ENCODE measurements at places on chromosomes 7 and 10. TPM values are rescaled to one million over a fixed set of nuclear protein-coding genes. Genes with fewer than 3 reads are reported as not detected.
A peak's percentile ranks its signal among the peaks of the same experiment; 100 is the strongest.

DNA sequence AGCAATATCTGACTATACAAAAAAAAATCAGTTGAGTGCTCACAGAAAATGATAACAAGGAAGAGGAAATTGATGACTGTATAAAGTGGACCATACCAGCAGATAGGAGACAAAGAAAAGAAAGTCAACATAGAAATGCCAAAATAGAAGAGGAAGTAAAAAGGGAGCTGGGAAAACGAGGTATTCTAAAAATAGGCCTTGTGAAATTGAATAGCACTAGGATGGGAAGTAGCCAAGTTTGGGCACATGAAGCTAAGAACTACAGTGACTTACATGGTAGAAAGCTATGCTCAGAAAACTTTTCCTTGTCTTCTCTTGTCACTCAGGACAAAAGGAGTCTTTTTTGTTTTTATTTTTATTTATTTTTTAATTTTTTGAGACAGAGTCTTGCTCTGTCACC is 76.2 kb upstream of the APBB1IP start:
- no peak for DNase-seq
- H3K4me1 ChIP-seq, result no peaks in the 10 kb centered on the region
- no peak overlapping the region for H3K27ac ChIP-seq
- no peaks in the 10 kb centered on the region for H3K27me3 ChIP-seq
- no peaks in the 10 kb centered on the region for H3K36me3 ChIP-seq

DNA sequence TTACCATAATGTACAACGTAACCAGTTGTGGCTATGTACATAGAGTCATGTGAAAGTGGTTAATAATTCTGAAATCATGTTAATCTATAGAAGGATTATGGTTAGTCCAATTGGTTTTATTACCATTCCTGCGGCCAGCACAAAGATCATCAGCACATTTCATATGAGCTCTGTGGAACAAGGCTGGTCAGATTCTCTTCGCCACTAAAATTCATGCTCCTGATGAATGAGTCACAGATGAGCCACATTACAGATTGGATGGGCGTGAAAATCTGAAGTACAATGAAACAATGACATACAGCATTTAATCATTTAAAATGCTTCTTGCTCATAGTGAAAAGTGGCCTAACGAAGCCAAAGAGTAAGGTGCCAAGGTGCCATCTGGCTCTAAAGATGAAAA is 716.2 kb upstream of the PHF14 start:
- H3K27ac ChIP-seq, result no peak overlapping the region
- no peaks in the 10 kb centered on the region for H3K4me1 ChIP-seq
- no peaks in the 10 kb centered on the region for H3K27me3 ChIP-seq

DNA sequence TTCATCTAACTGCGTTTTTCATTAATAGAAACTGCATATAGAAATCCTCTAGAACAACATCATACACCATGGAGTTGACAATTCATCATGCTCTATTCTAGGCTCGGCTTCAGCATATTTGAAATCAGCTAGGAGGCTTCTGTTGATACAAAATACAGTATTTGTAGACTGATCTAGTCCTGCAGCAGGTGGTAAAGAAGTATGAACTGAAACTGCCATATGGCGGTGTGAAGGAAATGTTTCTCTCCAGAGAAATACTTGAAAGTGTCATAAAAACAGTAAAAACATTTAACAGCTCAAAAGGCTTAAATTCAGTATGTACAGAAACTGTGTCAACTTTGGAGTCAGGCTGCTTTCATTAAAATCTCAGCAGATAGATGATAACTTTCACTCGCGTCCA is 32.0 kb upstream of the MYO3A start:
- H3K27me3 ChIP-seq, result no peaks in the 10 kb centered on the region
- no peak for DNase-seq
- no peaks in the 10 kb centered on the region for H3K36me3 ChIP-seq
- no peaks in the 10 kb centered on the region for H3K4me1 ChIP-seq

GRCh38 chr7:22420973-22421635 is 64.2 kb upstream of the RAPGEF5 start:
- no peaks in the 10 kb centered on the region for H3K36me3 ChIP-seq
- H3K27me3 ChIP-seq, result no peaks in the 10 kb centered on the region
- DNase-seq, result no peak
- no peak overlapping the region for H3K27ac ChIP-seq
- peaks cover 11% of the 10 kb centered on the region for H3K4me1 ChIP-seq
- H3K4me3 ChIP-seq, result no peak overlapping the region

DNA sequence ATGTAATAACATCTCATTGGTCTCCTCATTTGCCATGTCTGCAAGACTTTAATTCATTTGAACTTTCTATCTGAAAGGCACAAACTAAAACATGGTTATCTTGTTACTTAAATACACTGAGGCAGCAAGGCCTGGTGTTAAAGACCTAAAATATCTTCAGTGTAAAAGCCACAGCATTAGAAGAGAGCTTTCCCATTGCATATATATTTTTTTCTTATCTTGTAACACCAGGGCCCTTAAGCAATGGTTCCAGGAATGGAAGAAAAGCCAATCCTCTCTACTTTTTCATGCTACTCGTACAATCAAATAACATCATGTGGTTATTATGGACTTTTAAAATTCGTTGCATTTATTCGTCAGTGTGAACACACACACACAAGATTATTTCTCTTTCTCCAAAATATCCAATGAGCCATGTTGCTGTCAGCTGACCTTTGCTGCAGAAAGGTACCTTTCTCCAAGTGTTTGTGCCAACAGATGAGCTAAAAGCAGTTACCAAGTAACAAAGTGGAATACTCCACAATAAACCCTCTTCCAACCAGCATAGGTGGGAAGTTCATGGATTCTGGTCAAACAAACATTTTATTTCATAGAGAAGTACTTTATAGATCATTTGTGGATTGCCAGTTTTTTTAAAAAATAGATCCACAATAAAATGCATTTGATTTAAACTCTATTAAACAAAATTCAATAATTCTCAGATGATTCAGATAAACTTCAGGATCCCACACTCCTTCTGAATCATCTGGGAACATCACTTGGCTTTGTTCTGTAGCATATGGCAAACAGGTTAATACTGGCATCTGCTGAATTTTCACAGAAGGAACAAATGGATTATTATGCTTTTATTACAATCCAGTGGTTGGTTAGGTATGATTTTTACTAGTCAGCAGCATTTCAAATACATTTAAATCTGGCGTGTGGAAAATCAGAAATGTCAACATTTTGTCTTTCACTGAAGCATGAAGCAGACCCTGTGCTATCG is 63.3 kb upstream of the AGBL3 start:
- DNase-seq, result no peak
- H3K4me3 ChIP-seq, result no peak overlapping the region
- H3K27ac ChIP-seq, result no peak overlapping the region
- no peaks in the 10 kb centered on the region for H3K27me3 ChIP-seq
- no peaks in the 10 kb centered on the region for H3K4me1 ChIP-seq
- H3K36me3 ChIP-seq, result no peaks in the 10 kb centered on the region

GRCh38 chr10:17210361-17210760 is 8.9 kb upstream of the TRDMT1 start:
- H3K27me3 ChIP-seq, result no peaks in the 10 kb centered on the region
- H3K27ac ChIP-seq, result no peak overlapping the region
- H3K4me1 ChIP-seq, result no peaks in the 10 kb centered on the region
- DNase-seq, result no peak

- no peaks in the 10 kb centered on the region for H3K4me1 ChIP-seq
- no peak overlapping the region for H3K4me3 ChIP-seq
- no peak overlapping the region for H3K27ac ChIP-seq
- no peaks in the 10 kb centered on the region for H3K36me3 ChIP-seq
Measured at GRCh38 chr10:96609510-96609909, 22.7 kb upstream of the TM9SF3 start.

DNA sequence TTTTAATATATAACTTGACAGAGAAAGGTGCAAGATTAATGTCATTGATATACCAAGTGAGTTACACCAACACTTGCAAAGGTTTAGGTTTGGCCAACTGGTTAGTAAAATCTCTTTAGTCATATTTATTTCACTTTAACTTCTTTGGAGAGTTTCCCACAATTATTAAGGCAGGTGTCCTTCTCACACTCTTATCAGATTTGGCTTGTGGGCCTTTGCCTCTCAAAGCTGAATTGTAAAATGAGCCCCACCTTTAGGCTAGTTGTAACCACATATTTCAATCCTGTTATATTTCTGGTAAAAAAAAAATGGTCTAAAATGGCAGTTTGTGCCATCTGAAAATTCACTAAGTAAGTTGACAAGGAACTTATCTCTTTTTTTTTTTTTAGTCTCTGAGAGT is 26.6 kb upstream of the FOXP2 start:
- no peak overlapping the region for H3K27ac ChIP-seq
- peaks cover 34% of the 10 kb centered on the region for H3K4me1 ChIP-seq
- DNase-seq, result no peak
- no peaks in the 10 kb centered on the region for H3K36me3 ChIP-seq
- no peaks in the 10 kb centered on the region for H3K27me3 ChIP-seq
- H3K4me3 ChIP-seq, result no peak overlapping the region

DNA sequence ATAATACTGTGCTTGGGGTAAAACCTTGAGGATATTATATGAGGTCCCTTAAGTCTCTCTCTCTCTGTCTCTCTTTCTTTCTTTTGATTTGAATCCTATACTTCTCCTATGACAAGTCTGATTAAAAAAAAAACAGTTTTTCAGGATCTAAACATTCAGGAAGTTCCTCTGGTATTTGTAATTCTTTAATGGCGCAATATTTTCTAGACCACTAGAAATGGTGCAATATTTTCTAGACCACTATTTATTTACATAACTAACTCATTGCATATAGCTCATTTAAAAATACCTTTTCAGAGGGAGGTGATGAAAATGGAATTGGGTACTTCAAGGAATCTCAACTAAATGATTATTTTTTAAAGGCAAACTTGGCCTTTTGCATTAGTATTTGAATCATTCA is 1235.3 kb downstream of the GATA3 start:
- no peak for DNase-seq
- no peaks in the 10 kb centered on the region for H3K36me3 ChIP-seq
- H3K27ac ChIP-seq, result no peak overlapping the region
- H3K27me3 ChIP-seq, result no peaks in the 10 kb centered on the region

DNA sequence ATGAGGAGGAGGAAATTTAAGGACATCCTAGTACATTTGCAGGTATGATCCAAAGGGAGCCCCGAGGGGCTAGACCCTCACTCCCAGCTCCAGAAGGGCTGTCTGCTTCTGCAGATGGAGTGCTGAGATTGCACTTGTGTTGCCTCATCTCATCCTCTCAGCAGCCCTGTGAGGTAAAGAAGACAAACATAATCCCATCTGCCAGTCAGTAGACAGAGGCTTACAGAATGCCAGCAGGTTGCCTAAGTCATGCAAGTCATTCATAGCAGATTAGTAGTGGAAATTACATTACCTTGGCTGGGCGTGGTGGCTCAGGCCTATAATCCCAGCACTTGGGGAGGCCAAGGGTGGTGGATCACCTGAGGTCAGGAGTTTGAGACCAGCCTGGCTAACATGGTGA is 45.4 kb downstream of the BLVRA start:
- H3K27me3 ChIP-seq, result no peaks in the 10 kb centered on the region
- no peak overlapping the region for H3K27ac ChIP-seq
- H3K4me3 ChIP-seq, result no peak overlapping the region
- peaks cover 84% of the 10 kb centered on the region for H3K36me3 ChIP-seq
- no peak for DNase-seq

DNA sequence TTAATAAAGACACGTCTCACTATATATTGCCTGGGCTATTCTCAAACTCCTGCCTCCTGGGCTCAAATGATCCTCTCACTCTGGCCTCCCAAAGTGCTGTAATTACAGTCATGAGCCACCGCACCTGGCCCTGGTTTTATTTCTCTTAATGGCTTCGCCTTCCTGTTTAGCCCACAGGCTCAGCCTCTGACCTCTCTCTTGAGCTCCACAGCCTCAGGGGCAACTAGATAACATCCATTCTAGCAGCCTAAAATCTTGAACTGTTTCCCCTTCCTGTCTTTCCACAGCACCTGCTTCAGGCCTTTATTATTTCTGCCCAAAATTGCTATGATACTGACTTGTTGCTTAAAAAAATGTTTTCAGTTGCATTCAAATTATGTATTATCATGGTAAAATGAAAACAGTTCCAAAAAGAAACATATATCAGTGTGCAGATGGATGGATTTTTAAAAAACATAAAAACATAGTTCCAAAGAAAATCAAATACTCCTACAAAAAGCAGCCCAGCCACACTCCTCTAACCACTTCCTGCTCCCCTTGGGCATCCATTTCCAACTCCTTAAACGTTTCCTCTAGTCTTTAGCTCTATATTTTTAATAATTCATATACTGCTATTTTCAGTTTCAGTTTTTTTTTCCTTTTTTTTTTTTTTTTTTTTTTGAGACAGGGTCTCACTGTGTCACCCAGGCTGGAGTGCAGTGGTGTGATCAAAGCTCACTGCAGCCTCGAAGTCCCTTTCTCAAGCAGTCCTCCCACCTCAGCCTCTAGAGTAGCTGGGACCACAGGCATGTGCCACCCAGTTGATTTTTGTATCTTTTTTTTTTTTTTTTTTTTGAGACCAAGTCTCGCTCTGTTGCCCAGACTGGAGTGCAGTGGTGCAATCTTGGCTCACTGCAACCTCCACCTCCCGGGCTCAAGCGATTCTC is 5.1 kb upstream of the BAZ1B start:
- no peak overlapping the region for H3K4me3 ChIP-seq
- no peaks in the 10 kb centered on the region for H3K4me1 ChIP-seq
- H3K27me3 ChIP-seq, result no peaks in the 10 kb centered on the region
- DNase-seq, result no peak

DNA sequence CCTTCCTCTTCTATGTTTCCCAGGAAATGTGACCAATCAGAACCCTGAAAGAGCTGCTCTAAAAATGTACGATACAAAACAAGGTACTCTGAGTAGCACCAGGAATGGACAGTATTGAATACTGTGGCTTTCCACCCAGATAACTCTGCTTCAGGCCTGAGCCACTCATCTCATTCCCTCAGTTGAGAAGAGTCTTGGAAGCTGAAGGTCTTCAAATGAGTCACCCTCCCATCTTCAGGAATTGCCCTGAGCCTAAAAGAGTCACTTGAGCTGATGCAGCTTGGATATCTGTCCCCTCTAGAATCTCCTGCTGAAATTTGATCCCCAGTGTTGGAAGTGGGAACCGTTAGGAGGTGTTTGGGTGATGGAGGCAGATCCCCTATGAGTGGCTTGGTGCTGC is 210.4 kb downstream of the DGKI start:
- H3K4me3 ChIP-seq, result no peak overlapping the region
- no peaks in the 10 kb centered on the region for H3K27me3 ChIP-seq
- H3K36me3 ChIP-seq, result no peaks in the 10 kb centered on the region
- no peak for DNase-seq
- H3K4me1 ChIP-seq, result no peaks in the 10 kb centered on the region

- no peak for DNase-seq
- no peaks in the 10 kb centered on the region for H3K4me1 ChIP-seq
- no peaks in the 10 kb centered on the region for H3K36me3 ChIP-seq
- H3K4me3 ChIP-seq, result peak overlapping the region; percentile 83
Measured at GRCh38 chr10:129966370-129966888, 2.4 kb upstream of the EBF3 start.

- peaks cover 12% of the 10 kb centered on the region for H3K4me1 ChIP-seq
- no peak for DNase-seq
- H3K27me3 ChIP-seq, result no peaks in the 10 kb centered on the region
- no peak overlapping the region for H3K4me3 ChIP-seq
- H3K27ac ChIP-seq, result no peak overlapping the region
Measured at GRCh38 chr7:35729061-35729783, 34.3 kb upstream of the HERPUD2 start.

- no peak for DNase-seq
- no peak overlapping the region for H3K27ac ChIP-seq
- no peaks in the 10 kb centered on the region for H3K36me3 ChIP-seq
Measured at GRCh38 chr7:17584822-17585221, 286.4 kb downstream of the AHR start.

Gene ZNF22
- 15.9 TPM for total RNA-seq

Gene FRAT1
- total RNA-seq, result 3.3 TPM

Gene AKR1C4
- not detected for total RNA-seq

Gene KEL
- total RNA-seq, result not detected

Gene PTPRN2
- total RNA-seq, result 0.47 TPM
